ENCODE measurements at places on chromosomes 16 and 17.

DNA sequence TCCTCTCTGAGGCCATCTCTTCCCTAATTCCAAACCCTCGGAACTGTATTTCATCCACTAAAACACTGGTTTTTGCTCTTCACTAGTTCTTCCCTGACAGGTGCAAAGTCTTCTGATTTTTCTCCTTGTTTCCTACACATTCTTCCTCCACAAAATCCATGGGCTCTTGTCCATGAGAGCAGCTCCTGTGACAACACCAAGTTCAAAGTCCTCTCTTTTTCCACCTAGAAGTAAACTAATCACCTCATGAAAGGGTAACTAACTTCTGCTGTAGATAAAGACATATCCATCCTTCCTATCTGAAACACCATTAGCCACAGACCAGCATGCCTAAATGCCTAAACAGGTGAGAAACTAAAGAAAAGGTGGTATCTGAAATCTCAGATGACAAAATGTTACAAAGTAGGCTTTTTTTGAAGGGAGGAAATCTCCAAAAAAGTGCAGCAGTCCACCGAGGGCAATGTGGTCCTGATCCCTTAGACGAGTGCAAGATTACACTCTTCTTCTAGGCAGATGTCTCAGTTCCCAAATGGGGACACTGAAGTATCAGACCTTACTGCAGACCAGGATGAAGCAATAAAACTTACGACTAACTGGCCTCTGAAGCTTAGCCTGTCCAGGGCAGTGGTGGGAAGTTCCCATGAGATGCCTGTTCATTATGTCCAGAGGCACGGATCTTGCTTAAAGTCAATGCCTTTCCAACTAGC is 2.8 kb downstream of the PIP4K2B start:
- no peak for DNase-seq

- no peak for DNase-seq
Measured at GRCh38 chr16:61057635-61058034, 978.6 kb downstream of the CDH8 start.

DNA sequence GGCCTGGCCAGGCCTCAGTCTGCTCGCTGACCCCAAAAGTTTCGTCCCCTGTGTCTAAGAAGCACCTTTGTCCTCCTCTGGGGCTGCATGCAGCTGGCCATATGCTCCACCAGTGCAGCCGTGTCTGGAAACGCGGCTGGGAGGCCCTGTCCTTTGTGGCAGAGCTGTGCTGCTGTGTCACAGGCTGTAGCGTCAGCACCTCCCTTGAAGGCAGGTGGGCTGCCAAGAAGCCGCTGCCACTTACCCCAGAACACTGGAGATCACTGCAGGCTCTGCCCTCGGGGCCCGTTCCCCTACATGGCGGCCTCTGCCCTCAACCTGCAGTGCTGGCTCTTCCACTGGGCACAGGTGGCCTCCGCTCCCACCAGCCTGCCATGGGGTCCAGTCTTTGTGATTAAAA is 15.7 kb upstream of the MC1R start:
- DNase-seq: no peak

GRCh38 chr17:36576793-36577192 is 14.9 kb upstream of the DHRS11 start:
- DNase-seq: no peak

DNA sequence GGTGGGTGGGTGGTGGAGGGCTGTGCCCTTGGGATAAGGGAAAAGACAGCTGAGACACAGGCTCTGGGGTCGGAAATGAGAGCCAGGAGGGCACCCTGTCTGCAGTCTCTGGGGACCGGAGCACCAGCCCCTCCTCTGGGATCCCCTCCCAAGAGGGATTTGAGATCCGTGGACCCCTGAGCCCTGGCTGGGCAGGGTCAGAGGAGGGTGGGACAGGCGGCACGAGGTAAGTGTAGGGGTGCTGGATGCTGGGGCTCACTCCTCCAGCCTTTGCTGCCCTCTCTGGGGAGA is 425 bp downstream of the SGSH start:
- DNase-seq: no peak
